ENCODE measurements at places on chromosomes 3 and 15. TPM values are rescaled to one million over a fixed set of nuclear protein-coding genes. Genes with fewer than 3 reads are reported as not detected.

The C2CD4A gene
- not detected for total RNA-seq

The EPHA3 gene
- 11.0 TPM for total RNA-seq

The ZNF35 gene
- total RNA-seq = 10.8 TPM

The TMEM202 gene
- total RNA-seq = not detected

The GABRG3 gene
- 0.89 TPM for total RNA-seq

The PATL2 gene
- total RNA-seq = 0.79 TPM

GRCh38 chr15:70182858-70183695, 85.4 kb upstream of the TLE3 start:
- DNase-seq = no peak

- DNase-seq = no peak
These were observed 39.5 kb upstream of the UBE3A start for GRCh38 chr15:25478313-25478712.
